ENCODE measurements at places on chromosomes 11 and 22.

- no peak for DNase-seq
These were observed 56.1 kb downstream of the SYT9 start for GRCh38 chr11:7307836-7308235.

DNA sequence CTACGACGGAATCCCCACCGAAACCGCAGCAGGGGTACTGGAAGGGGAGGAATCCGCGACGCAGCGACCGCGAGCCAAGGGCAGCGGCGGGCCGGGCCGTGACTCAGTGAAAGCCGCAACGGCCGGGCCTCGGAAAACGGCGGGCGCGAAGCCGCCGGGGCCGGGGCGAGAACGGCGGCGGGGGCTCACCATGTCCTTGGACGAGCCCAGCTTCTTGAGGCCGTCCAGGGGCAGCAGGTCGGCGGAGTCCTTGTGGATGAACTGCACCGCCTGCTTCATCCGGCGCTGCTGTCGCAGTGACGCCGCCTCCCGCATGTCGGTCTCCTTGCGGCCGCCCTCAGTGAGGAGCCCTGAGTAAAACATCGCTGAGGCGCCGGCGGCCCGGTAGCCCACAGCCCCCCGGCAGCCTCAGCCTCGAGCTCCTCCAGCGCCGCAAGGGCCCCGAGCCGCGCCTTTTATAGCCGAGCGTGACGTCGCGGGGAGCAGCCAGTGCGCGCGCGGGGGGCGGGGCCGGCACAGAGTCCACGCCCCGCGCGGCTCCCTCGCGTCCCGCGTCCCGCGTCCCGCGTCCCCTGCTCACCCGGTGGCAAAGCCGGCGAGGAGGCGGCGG is at the start of gene NRIP3:
TSS of gene NRIP3 (minus strand) at position 429 of the 610 bp plus-strand sequence. CDS start at position 363, 66 bp downstream.
- peak; percentile 50 for DNase-seq

DNA sequence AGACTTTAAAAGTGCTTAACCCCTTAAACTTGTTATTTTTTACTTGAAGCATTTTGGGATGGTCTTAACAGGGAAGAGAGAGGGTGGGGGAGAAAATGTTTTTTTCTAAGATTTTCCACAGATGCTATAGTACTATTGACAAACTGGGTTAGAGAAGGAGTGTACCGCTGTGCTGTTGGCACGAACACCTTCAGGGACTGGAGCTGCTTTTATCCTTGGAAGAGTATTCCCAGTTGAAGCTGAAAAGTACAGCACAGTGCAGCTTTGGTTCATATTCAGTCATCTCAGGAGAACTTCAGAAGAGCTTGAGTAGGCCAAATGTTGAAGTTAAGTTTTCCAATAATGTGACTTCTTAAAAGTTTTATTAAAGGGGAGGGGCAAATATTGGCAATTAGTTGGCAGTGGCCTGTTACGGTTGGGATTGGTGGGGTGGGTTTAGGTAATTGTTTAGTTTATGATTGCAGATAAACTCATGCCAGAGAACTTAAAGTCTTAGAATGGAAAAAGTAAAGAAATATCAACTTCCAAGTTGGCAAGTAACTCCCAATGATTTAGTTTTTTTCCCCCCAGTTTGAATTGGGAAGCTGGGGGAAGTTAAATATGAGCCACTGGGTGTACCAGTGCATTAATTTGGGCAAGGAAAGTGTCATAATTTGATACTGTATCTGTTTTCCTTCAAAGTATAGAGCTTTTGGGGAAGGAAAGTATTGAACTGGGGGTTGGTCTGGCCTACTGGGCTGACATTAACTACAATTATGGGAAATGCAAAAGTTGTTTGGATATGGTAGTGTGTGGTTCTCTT is 2.8 kb downstream of the MALAT1 start:
- DNase-seq, result no peak

DNA sequence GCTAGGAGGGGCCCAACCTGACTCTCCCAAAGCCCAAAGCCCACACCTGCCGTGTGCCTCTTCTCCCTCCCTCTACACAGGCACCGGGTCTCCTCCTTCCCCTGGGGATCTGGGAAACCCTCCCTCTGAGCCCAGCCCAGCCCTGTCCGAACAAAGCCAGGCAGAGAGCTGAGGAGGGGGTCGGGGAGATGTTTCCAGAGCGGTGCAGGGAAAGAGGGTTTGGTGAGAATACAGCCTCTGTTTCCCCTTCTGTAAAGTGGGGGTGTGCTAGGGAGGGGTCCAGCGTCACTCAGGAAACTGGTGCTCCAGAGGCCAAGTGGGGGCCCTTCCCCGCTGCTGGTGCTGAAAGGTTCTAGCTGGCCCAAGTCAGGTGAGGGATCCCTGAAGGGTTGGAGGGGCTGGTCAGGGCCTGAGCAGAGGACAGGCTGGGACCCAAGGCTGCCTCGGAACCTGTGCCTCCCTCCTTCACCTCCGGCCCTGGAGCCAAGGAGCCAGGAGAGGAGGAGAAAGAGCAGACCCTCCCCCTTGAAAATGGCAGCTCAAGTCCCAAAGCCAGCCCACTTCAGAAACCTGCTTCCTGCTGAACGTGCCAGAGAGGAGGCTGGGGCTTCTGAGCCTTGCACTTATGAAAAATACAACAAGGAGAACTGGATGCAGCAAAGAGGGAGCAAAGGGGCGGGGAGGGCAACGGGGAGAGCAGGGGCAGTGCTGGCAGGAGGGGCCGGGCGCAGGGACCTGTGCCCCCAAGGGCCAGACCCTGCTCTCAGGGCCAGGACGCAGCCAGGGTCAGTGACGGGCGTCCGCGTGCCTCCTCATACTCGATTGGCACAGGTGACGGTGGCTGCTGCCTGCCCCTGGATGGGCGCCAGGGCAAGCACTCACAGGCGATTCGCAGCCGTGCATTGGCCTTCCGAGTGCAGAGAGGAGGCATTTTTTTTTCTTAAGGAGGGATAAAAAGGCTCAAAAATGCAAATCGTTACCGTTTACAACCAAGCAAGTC is 43.2 kb downstream of the MACROD1 start:
- DNase-seq, result no peak

GRCh38 chr11:79113054-79113690 is 327.7 kb downstream of the TENM4 start:
- no peak for DNase-seq

- DNase-seq, result no peak
These were observed 23.1 kb upstream of the GLYATL2 start for GRCh38 chr11:58867556-58867955.

GRCh38 chr22:35189559-35189958 is 67.7 kb upstream of the HMGXB4 start:
- no peak for DNase-seq

DNA sequence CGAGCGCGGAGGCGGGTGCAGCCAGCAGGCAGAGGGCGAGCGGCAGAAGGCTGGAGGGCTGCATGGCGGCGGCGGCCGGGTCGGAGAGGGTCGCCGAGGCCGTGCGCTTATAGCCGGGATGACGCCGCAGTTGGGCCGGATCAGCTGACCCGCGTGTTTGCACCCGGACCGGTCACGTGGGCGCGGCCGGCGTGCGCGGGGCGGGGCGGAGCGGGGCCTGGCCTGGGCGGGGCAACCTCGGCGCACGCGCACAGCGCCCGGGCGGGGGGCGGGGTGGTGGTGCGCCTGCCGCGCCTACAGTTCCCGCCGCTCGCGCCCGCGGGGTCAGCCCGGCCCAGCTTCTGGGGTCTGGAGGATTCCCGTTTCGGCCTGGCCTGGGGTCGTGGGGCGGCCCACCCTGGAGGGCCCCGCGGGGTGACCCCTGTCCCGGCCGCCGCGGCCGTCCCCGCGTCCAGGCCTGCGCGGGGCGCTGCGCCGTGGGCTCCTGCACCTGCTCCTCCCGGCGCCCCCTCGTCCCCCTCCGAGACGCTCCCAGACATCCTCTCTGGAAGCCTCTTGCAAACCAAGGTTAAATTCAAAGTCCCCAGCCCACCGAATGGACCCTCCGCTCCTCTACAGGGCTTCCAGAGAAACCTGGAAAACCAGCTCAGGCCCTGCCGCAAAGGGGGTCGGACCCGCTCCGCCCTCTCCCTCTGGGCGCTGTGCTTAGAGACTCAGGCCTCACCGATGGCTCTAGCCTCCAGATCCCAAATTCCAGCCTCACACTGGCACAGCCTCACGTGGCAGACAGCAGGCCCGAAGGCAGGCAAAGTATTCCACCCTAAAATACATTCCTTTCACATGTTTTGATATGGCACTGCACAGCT is at the start of gene CTSD:
TSS of gene CTSD (minus strand) at position 132 of the 866 bp plus-strand sequence. CDS start at position 64, 68 bp downstream.
- peak; percentile 92 for DNase-seq

DNA sequence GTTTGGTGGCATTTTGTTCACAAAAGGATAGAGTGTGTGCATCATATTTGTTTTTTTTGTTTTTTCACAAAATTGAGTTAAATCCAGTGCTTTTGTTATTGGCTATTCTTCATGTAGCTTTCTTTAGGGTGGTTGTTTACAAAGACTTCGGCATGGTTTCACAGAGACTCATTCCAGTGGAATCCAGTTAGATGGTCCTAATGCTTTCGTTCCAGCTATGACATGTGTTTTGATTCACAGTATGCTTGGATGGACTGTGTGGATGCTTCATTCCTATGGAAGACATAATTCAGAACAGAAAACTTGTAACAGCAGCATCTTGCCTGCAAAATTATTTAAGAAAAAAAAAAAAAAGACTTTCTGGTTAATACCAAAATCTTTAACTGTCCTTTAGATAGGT is 97.9 kb downstream of the PDHX start:
- no peak for DNase-seq

DNA sequence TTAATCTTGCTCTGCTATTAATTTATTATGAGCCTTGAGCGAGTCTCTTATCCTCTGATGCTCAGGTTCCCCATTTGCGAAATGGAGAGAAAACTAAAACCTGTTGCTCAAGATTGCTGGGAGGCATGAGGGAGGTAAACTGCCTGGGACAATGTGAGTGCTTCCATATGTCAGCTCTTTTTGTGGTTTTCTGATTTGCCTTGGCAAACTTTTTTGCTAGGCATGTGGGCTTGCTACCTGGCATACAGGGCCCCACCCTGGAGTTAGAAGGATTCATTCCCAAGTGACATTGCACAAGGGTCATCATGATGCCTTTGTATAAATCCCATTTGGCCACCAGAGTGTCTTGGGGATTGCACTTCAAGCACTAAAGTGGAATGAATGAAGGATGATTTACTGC is 22.4 kb downstream of the TSPAN18 start:
- no peak for DNase-seq

GRCh38 chr22:24076091-24076867 is 65.2 kb downstream of the CABIN1 start:
- DNase-seq, result no peak

GRCh38 chr11:47998733-47999359 is 18.5 kb downstream of the PTPRJ start:
- no peak for DNase-seq

DNA sequence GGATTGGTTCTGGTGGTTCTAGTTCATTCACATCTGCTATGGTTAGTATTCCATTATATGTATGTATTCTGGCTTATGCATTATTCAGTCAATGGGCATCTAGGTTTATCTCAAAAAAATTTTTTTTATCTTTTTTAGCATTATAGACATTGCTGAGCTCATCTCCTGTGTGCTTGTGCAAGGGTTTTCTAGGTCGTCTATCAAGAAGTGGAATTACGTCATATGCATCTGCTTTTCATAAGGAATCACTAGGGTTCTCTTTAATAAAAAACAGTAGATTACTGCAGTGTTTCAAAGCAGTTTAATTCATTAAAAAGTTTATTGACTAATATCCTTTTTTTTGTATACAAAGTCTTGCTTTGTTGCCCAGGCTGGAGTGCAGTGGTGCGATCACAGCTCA is 21.3 kb downstream of the TBC1D22A start:
- DNase-seq, result no peak

- peak; percentile 73 for DNase-seq
These were observed 77.3 kb downstream of the SCN3B start for GRCh38 chr11:123577081-123577598.

- DNase-seq, result no peak
These were observed 21.9 kb upstream of the VWA5A start for GRCh38 chr11:124093330-124093729.

DNA sequence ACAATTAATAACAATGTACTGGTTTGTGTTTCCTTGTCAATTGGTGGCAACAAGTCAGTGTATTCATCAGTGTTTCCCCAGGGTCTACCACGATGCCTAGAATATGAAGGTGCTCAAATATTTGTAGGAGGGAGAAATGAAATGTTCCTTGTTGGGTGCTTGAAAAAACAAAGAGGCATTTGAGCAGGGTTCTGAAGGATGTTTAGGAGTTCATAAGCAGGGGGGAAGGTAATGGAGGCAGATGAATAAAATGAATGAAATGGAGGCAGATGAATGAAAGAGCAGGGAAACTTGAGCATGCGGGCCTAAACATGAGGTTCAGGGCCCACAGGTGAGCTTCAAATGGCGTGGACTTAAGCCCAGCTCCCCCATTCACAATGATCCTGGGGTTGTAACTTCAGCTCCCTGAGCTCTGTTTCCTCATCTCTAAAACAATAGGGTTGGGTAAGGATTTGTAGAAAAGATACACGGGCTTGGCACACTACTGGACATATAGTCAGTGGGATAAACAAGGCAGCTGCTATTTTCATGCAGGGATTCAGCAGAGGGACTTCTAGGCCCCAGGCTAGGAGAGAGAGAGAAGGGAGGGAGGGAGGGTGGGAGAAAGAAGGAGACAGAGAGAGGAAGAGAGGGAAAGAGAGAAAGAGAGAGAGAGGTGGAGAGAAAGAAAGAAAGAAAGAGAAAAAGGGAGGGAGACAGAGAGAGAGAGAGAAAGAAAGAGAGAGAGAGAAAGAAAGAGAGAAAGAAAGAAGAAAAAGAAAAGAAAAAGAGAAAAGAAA is 73.7 kb downstream of the MN1 start:
- DNase-seq, result no peak

- no peak for DNase-seq
These were observed 2.4 kb downstream of the PGR start for GRCh38 chr11:101127197-101127698.

- no peak for DNase-seq
These were observed 526 bp downstream of the C1QTNF6 start for GRCh38 chr22:37187552-37187890.

DNA sequence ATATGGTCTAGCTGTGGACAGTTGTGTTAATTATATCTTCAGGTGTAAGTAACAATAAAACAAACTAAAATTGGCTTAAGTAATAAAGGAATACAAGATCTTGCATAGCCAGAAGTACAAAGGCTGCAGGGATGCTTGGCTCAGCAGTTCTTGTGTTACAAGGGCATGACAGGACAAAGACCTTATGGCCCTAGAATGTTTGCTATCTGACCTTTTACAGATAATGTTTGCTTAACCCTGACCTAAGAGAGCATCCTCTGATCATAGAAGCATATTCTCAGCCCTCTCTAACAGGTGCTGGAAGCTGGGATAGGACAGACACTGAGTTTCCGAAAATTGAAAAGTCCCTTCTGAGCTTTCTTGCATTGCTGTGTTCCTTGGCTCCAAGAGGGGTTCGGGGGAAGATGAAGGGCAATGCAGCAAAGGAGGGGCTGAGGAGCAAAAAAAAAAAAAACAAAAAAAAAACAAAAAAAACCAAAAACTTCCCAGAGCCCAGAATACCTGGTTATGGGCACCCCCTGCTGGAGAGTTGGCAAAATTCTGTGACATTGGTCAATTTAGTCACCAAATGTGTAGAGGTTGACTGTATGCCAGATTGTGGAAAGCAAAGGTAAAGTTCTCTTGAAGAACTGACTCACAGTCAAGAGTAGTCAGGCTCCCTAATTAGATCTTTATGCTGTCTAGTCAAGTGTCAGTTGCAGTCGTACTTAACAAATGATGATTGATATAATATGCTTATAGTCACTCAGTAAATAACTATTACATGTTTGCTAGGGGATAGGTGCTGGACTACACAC is 10.4 kb upstream of the HIKESHI start:
- DNase-seq, result no peak
